ENCODE measurements at places on chromosomes 6 and 20.

GRCh38 chr6:56046576-56046975, 171.2 kb upstream of the BMP5 start:
- DNase-seq = no peak

DNA sequence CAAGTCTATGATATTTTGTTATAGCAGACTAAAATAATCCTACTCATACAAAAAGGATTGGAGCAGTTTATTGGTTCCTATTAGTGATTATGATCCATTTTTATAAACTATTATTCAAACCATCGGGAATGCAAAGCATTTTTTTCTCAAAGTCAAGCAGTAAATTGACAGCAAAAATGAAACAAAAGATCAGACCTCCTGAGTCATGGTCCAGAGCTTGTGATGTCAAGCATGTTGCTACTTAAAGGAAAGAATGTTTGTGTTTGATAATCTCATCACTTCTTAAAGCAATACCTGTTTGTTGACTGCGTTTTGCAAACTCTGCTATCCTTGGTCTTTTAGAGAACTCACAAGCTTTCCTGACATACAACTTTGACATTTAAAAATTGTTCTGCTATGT, 204.4 kb downstream of the SAMD5 start:
- DNase-seq = no peak

- DNase-seq = no peak
Measured at GRCh38 chr6:87102151-87102621, 7.3 kb upstream of the CGA start.

DNA sequence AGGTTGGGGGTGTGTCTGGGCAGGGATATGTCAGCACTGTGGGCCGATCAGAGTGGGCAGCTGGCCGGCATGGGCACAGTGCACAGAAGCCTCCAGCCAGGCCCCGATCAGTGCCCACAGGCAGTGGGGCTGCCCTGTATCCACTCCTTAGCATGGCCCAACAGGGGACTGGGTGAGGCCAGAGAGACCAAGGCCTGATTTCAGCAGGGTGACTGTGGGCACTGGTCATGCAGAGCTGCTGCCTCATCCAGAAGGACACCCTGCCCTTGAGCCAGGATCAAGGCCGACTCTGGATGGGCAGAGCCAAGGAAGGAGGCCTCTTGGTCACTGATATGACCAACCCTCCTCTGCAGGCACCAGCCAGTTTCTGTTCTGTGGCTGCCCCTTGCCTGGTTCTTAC, 159.7 kb downstream of the CDH4 start:
- DNase-seq = no peak

DNA sequence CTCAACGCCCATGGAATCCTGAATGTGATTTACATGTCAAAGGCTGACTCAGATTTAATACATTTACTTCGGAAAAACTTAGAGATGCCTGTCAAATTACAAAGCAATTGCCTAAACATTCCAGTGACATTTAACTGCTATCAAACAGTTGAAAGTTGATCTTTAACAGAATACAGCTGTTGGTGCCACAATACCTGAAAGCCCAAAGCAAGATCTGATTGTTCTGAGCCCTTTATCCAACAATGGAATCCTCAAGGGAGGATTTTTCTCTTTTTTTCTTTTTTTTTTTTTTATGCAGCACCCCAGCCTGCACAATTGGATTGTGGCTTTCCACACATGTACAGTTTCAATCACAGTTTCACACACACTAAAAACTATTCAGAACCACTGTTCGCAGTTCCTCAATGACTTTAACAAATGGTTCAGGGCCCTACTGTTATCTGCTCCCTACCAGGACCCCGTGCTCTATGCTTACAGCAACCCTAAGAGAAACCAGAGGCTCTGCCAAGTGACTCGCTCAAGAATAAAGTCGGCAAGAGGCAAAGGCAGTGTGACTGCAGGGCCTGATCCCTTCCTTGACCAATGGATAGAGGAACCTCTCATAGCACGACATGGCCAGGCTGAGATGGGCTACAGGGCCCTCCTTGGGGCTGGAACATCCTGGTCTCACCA, 33.3 kb downstream of the EPB41L2 start:
- DNase-seq = no peak

- no peak for DNase-seq
Measured at GRCh38 chr6:34581561-34581920, 25.4 kb upstream of the SPDEF start.

DNA sequence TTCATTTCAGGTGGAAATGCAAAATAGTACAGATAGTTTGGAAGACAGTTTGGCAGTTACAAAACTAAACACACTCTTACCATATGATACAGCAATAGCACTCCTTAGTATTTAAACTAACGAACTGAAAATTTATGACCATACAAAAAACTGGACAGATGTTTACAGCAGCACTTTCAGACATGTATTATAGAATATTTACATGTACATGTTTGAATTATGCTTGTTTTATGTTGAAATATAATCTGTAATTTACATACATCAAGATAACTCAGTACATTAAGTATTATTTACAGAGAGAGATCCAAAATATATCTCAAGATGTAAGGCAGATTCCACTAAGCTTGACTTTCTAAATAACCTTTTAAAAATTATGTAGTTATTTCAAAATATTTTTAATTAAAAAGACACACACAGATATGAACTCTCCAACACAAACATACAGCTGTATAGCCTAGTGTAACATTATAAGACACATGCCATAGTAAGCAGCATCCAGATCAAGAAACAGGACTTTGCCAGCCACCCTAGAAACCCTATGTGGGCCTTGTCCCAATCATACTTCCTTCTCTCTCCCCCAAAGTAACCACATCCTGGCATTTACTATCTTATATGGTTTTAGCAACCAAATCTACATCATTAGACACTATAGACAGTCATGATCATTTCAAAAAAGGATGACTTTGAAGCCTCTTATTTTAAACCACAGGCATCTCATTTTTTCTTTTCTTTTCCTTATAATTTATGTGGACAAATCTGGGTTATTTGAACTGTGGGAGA, 82.2 kb downstream of the MAN1A1 start:
- no peak for DNase-seq

- DNase-seq = no peak
Measured at GRCh38 chr6:136173519-136174507, 76.3 kb downstream of the MTFR2 start.

GRCh38 chr6:166657531-166657930, 30.5 kb upstream of the RPS6KA2 start:
- DNase-seq = no peak

- DNase-seq = no peak
Measured at GRCh38 chr6:15264902-15265761, 19.3 kb downstream of the JARID2 start.

GRCh38 chr20:2795451-2795850, 5.0 kb downstream of the CPXM1 start:
- DNase-seq = no peak

Data from stimulated activated CD8-positive, alpha-beta memory T cell treated with anti-CD3 and anti-CD28 coated beads, Interleukin-15, amount 100 ng/mL, for 24 hours (primary cell).